Anterior cingulate cortex (tissue), 58 donors: ENCODE measurements at places on chromosomes 4 and X.

DNA sequence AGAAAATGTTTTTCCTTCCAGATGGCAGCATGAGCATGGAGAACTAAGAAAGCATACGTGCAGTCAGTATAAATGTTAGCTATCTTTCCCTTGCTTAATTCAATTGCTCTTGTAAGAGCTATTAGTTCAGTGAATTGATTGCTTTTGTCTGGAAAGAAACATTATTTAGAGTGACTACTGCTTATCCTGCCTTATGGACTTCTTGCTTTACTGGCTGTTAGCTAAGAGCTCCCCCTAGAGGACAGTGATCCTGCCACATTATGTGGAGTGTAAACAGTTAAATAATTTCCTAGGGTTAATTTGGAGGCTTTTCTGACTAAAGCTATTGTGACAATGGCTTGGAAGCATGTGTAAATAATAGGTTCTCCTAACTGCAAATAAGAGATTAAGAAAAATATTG is 1402.4 kb downstream of the FAM133A start:
- DNase-seq = no peak

DNA sequence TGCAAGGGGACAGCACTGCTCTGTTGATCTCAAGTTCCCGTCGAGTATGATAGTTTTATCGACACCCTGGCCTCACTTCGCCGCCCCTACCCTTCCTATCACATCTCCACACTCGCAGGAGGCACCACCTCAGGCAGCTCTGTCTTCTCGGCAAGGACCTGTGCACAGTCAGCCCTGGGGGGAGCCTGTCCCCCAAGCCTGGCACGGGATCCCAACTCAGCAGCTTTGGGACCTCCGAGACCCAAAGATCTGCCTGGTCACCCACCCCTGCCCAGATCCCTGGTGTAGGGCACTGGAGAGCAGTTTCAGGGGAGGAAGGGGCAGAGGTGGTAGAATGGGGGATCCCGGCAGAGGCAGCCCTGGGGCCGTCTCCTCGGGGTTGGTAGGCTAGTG is 18.0 kb upstream of the UBA1 start:
- DNase-seq = no peak

GRCh38 chr4:121819216-121819965 is 4.3 kb downstream of the CCNA2 start:
- DNase-seq = no peak

- no peak for DNase-seq
Measured at GRCh38 chrX:84340968-84341367, 153.0 kb upstream of the RPS6KA6 start.

GRCh38 chrX:44392767-44393166 is 49.3 kb upstream of the EFHC2 start:
- DNase-seq = peak; percentile 2

DNA sequence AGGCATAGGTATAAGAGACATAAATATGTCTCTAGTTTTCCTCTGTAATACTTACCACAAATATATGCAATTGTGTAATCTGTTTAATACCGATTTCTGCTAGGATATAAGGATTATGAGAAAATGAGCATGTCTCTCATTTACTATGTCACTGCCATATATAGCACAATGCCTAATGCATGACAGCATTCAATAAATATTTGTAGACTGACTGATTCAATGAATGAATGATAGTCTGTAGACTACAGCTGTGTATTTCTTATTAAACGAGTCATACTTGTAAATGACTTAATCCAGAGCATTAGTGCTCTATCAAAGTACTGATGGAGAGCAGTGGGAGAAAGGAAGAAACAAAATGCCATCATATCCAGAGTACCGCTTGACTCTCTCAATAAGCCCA is 175.6 kb downstream of the PPP3CA start:
- no peak for DNase-seq

DNA sequence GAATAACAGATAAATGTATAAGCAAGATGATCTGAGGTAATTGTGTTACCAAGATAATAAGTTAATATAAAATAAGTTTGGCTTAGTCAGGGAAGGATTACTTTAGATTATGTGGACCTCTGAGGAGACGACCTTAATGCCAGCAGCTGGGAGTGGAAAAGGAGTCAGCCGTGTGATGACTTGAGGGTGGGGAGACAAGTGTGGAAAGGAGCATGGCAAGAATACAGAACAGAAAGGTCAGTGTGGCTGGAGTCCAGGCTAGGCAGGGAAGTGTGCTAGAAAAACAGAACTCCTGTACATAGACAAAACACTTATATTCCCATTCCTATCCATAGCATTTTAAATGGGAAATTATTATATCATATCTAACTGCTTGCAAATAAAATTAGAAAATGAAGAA is 138.8 kb downstream of the PDLIM5 start:
- no peak for DNase-seq

DNA sequence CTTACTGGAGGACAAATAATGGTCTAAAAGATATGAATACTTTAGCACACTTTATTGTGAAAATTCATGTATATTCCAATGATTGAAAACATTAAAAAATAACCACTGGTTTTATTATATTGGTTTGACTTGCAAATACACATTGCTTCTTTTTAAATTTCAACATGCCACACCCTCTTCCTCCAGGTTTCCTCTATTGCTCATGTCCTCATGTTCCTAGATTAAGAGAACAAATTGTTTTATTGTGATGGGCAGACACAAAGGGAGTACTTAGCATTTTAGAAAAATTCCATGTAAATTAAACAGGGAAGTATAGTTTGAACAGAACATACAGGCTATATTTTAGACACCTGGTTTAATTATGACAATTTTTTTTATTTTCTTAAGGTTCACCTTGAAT is 230.6 kb upstream of the GPRIN3 start:
- DNase-seq = no peak

DNA sequence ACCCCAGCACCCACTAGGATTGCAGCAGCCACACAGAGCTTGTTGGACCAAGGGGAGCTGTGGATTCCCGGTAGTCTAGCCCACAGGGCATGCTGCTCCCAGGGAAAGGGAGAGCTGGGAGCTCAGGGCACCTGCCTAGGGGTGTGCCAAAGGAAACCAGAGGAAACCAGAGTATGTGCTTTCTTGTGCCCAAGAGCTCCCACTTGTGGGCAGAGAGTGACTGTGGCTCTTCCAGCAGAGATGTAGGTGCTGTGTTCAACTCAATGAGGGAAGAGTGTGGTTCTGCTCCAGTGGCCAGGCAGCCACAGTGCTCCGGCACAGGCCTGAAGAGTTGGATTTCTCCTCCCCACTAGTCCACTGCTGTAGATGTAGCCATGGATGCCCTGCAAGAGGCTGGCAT is 1050.0 kb upstream of the INTU start:
- no peak for DNase-seq

GRCh38 chr4:105474099-105474518 is 247 bp upstream of the PPA2 start:
- peak; percentile 76 for DNase-seq

DNA sequence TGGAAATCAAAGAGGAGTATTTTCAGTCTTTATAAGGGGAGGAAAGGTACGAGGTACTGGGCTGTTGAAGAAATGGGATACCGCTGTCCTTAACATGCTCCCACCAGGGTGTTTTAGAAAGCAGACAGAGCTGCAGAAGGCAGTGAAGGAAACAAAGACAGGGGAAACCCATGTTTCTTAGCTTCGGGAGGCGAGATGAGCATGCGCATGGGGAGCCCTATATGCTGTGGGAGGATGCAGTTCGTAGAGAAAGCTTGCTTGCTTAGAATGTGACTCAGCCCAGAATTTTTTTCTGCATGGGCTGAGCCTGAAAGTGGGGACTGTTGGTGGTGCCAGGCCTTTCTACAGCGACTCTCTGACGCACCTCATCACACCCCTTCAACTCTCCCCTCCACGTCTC is 28.8 kb upstream of the SCOC start:
- peak; percentile 41 for DNase-seq

- peak; percentile 1 for DNase-seq
Measured at GRCh38 chr4:15649914-15650545, 5.1 kb downstream of the FBXL5 start.

- no peak for DNase-seq
Measured at GRCh38 chr4:125254106-125254505, 60.6 kb upstream of the FAT4 start.

- no peak for DNase-seq
Measured at GRCh38 chr4:18803781-18804180, 782.2 kb upstream of the LCORL start.

DNA sequence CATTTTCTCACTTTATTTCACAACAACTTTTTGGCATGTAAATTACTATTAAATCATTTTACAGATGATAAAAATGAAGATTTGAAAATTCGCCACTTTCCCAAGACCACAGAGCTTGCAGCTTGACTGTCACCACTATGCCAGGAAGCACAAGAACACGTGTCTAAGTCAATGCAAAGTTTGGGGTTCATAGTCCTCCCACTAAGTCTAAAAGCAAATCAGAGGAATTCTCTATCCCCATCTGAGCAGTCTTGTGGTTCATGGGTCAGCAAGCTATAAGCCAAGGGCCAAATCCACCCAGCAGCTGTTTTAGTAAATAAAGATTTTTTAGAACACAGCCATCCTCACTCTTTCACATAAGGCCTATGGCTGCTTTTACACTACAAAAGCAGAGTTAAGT is 833.3 kb upstream of the INTU start:
- no peak for DNase-seq

DNA sequence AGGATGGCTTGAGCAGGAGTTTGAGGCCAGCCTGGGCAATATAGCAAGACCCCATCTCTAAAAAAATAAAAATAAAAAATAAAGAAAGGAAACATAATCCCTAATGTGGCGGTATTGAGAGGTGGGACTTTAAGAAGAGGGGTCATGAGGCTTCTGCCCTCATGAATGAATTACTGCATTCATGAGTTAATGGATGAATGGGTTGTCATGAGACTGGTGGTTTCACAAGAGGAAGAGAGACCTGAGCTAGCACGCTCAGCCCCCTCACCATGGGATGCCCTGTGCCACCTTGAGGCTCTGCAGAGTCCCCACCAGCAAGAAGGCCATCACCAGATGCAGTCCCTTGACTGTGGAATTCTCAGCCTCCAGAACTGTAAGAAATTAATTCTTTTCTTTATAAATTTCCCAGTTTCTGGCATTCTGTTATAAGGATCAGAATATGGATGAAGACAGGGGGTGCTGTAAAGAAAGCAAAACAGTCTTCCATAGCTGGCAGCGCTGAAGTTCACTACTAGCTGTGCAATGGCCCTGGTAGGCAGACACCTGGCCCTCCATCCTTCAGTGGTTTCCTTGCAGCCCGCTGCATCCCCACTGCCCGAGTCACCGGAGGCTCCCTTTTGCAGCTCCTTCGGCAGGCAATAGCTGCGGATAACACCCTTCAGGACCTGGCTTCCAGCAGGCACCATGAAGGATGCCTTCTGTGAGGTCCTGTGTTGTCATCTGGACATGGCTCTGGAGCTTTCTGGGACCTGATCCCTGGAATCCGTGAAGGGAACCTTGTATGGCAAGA is 44.8 kb upstream of the NSG1 start:
- DNase-seq = no peak

GRCh38 chr4:161540265-161540664 is 623.5 kb downstream of the FSTL5 start:
- DNase-seq = no peak

GRCh38 chrX:140034916-140035315 is 69.6 kb upstream of the CXorf66 start:
- DNase-seq = no peak

DNA sequence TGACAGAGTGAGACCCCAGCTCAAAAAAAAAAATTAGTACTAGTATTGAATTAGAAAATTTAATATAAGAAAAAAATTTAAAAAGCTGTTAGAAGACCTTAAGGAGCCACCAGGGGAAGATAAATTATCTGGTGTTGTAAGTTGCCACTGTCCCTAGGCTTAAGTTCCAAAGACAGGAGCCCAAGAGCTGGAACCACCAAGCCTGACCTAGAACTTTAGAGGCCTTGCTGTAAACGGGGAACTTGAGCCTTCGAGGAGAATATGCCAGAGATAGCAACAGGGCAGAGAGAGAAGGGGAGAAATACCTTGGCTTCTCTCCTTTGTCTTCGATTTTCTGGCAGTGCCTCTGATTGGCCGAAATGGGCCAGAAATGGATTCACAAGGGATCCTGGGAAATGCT is 8.9 kb downstream of the USP53 start:
- DNase-seq = no peak

GRCh38 chr4:168610911-168611530 is 114.2 kb downstream of the PALLD start:
- DNase-seq = no peak

GRCh38 chr4:27779827-27780226 is 919.2 kb downstream of the STIM2 start:
- no peak for DNase-seq

- DNase-seq = no peak
Measured at GRCh38 chr4:178745203-178745602, 1303.0 kb upstream of the AGA start.

GRCh38 chr4:144594471-144594986 is 51.4 kb upstream of the HHIP start:
- no peak for DNase-seq

DNA sequence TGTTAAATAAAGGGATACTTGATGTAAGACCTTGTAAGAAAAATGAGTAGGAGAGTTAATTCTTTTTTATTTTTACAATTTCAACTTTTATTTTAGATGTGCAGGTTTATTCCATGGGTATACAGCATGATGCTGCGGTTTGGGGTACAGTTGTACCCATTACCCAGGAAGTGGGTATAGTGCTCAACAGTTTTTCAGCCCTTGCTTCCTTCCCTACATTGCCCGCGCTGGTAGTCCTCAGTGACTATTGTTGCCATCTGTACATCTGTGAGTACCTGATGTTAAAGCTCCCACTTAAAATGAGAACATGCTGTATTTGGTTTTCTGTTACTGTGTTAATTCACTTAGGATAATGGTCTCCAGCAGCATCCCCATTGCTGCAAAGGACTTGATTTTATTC is 9.7 kb downstream of the CLCN3 start:
- DNase-seq = no peak

- DNase-seq = no peak
Measured at GRCh38 chr4:145719752-145720624, 40.0 kb downstream of the C4orf51 start.

DNA sequence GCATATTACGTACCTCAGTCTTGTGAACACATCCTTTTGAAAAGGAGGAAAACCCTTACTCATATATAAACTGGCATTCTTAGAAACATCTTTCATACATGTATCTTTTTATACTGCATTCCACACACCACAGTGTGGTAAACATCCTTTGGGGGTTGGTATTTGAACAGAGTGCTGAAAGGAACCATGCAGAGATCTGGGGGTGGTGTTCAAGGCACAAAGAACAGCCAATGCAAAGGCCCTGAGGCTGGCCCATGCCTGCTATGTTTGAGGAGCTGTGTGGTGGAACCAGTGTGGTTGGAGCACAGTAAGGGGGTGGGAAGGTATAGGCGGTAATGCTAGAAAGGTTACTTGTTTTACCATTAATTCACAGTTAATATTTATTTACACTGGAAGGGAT is 2.0 kb downstream of the ELK1 start:
- no peak for DNase-seq
